ENCODE measurements at places on chromosomes 3 and 15. TPM values are rescaled to one million over a fixed set of nuclear protein-coding genes. Genes with fewer than 3 reads are reported as not detected.

CLDN11 gene
- 1.7 TPM for total RNA-seq

KLHL40 gene
- not detected for total RNA-seq

SCN11A gene
- total RNA-seq: not detected

LRRN1 gene
- not detected for total RNA-seq

SLC7A14 gene
- not detected for total RNA-seq

KBTBD8 gene
- 0.73 TPM for total RNA-seq

RYR3 gene
- total RNA-seq: not detected

THRB gene
- total RNA-seq: under 0.01 TPM

CYP1A2 gene
- not detected for total RNA-seq

THSD4 gene
- total RNA-seq: 0.36 TPM

HGD gene
- total RNA-seq: under 0.01 TPM

TNNC1 gene
- not detected for total RNA-seq

UBP1 gene
- total RNA-seq: 55.4 TPM

MAGEL2 gene
- under 0.01 TPM for total RNA-seq

IL17RC gene
- 42.4 TPM for total RNA-seq

COL6A6 gene
- not detected for total RNA-seq

IL5RA gene
- 0.46 TPM for total RNA-seq

VPS33B gene
- total RNA-seq: 10.8 TPM

TMEM41A gene
- total RNA-seq: 9.7 TPM

SPTBN5 gene
- 2.5 TPM for total RNA-seq
